Midbrain (tissue), 1 donor: ENCODE measurements at places on chromosomes 5 and 9.

DNA sequence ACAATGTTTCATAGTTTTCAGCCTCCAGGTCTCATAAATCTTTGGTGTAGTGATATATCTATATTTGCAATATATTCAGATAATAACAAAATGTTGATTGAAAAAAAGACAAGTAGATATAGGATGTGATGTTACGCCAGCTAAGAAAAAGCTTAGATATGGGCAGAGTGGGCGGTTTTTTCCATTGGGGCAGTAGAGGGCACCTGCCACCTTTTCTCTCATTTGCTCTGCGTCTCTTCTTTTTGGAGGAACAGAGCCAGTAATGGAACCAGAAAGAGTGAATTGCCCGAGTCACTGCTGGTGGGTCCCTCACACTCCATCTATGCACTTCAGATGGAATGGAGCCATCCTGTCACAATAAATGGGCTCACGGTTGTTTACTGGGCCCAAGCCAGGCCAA is 62.1 kb upstream of the FANCC start:
- DNase-seq = no peak

DNA sequence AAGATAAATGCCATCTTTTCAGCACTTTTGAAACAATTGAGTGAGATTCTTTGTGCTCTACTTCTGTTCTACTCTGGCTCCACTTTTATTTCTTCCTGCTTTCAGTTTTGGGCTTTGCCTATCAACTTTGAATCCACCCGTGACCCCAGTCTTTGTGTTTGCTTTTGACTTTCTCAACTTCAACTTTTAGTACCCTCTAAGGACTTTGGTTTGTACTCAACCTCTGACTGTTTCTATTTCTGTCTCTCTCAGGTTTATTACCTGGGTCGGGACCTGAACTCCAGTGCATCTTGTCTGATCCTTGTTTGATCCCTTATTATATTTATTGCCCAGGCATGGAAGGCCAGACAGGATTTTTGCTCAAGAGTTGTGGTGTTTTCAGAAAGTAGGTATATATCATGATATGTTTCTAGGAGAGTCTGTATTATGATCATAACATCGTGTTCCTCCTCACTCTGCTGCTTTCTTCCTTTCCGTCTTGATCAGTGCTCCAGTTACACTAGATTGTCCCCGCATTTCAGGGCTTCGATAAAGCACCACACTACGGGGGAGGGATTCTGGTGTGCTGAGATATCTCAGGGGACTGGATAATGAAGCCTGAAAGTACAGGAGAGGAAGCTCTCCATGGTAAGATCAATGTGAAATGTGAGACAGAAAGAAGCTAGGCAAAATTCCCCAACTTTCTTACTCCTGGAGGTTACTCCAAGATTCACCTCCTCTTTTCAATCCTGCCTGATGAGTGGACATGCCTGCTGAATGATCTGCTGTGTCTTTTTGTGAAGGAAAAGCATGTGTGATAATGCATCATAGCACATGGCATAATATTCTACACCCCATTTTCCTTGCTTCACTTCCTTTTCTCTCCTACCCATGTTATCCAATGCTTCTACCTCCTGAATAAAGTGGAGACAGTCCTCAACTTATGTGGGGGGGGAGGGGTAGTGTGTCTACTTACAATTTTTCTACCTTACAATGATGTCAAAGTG is 155.5 kb upstream of the GRIN3A start:
- DNase-seq = no peak

GRCh38 chr9:121667214-121667613 is 15.8 kb downstream of the DAB2IP start:
- no peak for DNase-seq

DNA sequence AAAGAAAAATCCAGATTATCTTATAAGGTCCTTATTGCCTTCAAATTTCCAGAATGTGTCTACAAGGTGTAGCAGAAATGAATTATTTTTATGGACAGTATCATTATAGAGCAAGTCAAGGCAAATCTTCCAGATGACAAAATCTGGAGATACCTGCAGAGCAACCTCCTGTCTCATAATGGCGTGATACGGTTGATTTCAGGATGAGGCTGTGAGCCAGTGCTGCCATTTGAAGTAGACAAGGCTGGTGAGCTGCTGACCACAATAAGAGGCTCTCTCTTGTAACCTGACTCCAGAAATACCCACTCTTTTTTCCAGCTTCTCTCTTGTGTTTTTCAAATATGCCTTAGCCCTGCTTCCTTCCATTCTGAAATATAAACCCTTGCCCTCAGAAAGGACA is 108.2 kb downstream of the HTR1A start:
- no peak for DNase-seq

DNA sequence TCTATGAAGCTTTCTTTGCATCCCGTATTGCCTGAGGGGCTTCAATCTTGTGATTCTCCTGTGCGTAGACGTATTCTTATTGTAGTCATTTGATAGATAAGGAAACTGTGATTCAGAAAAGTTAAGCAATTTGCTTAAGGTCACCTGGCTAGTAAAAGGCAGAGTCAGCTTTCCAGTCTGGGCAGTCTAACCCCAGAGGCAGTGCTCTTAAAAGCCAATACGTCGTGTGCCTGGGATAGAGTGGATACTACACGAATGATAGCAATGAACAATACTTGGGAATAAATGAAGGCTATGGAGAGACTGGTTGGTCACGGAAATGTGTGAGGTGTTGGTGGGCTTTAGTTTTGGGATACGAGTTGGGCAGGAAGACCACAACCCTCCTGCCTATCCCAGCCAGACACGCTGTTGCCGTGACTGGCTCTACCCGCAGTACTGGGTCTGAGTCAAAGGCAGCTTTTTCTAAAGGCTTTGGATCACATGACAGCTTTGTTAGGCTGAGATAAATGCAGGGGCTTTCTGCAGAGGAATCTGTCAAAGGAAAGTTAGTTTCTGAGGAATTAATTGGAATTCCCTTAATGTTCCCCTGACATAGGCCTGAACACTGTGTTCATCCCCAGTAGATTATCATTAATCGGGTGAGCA is 302.6 kb downstream of the KIF4B start:
- DNase-seq = no peak

GRCh38 chr5:139051392-139051791 is 146.8 kb downstream of the SIL1 start:
- DNase-seq = no peak

GRCh38 chr5:127006744-127007143 is 23.6 kb downstream of the MARCHF3 start:
- no peak for DNase-seq

DNA sequence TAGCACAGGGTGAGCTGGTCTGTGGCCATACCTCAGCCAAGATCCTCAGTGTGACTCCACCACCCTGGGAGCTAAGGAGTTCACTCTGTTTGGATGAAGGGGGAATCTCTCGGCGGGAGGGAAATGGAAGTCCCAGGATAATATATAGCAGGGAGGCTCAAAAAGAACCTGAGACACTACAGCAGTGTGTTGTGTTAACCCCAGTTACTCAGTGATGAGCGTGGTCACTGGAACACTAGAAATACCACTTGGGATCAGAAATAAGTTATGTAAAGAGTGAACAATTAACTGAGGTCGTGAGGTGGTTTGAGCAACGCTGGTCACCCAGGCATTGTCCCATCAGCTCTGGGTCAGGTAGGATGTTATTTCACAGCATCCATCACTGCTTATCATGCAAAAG is 59.3 kb upstream of the ADAMTS16 start:
- DNase-seq = no peak

DNA sequence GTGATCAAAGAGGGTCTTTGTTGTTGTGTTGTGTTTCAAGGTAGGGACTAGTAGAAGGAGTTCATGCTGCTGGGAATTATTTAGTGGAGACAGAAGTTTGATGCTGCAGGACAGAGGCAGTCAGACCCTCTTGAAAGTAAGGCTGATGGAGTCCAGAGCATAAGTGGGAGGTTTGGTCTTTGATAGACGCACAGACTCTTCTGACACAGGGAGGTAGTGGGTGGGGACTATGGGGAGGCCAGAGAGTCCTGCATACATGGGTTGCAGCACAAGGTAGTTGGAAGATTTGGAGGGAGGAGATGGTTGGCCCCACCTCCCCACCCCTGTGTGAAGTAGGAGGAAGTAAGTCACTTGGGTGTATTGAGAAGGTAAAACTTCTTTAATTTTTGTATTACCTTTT is 2.4 kb upstream of the CCDC112 start:
- no peak for DNase-seq

- DNase-seq = no peak
Measured at GRCh38 chr5:103512500-103512899, 50.1 kb downstream of the NUDT12 start.

DNA sequence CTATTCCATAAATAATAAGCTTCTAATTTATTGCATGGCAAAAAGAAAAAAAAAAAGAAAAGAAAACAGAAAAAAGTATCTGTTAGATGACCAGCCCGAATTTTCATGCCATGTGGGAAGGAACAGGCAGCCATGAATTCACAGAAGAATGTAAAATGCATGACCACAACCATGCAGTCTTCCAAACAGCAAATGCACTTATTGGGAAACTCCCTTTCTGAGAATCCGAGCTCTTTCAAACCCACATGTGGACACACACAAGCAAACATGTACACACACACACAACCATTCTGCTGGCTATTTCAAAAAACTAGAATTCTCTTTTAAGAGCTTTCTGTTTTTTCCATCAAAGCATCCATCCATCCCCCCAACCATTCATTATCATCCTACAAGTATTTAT is 236.1 kb downstream of the DNAH5 start:
- DNase-seq = no peak

DNA sequence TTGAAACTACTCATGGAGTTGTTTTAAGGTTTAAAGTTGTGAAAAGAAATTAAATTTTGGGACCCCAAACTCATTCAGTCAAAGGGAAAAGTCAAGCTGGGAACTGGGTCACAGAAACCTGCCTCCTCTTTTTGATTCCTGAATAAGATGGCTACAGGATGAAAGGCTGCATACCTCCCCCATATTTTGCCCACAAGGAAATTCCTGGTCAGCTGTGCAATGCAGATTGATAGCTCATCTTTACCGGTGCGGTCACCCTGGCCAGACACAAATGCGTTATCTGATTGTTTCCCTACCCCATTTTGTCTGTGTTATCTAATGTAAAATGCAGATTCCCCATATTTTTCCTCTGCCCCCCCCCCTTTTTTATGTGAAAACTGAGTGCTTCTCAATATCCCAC is 1.3 kb downstream of the HAVCR2 start:
- no peak for DNase-seq

DNA sequence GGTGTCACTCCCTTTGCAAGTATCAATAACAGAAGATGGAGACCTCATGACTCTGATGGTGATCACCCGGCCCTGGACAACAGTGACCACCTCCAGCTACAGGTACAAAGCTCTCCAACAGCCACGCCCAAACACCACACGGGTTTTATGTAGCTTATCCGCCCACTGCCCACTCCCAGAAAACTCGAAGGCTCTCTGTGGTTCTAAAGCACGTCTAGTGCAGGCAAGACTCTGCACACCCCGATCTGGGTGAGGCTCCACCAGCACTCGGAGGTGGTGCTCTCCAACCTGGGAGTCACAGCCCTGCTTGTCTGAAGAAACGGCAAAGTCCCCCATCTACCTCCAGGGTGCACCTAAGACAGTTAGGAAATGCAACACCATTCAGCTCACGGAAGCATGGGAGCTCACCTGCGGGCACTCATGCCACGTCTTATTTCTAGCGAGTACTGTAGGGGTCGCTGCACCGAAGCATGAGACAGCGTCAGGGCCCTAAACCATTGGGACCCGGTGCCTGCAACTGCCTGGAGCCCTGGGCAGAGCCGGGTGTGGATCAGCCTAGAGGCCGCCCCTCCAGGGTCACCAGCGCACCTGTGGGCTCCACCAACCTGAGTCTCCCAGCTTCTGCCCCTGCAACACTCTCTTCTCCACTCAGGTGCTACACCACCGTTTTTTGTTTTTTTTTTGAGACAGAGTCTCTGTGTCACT is 58.1 kb upstream of the ZNF354A start:
- DNase-seq = no peak

DNA sequence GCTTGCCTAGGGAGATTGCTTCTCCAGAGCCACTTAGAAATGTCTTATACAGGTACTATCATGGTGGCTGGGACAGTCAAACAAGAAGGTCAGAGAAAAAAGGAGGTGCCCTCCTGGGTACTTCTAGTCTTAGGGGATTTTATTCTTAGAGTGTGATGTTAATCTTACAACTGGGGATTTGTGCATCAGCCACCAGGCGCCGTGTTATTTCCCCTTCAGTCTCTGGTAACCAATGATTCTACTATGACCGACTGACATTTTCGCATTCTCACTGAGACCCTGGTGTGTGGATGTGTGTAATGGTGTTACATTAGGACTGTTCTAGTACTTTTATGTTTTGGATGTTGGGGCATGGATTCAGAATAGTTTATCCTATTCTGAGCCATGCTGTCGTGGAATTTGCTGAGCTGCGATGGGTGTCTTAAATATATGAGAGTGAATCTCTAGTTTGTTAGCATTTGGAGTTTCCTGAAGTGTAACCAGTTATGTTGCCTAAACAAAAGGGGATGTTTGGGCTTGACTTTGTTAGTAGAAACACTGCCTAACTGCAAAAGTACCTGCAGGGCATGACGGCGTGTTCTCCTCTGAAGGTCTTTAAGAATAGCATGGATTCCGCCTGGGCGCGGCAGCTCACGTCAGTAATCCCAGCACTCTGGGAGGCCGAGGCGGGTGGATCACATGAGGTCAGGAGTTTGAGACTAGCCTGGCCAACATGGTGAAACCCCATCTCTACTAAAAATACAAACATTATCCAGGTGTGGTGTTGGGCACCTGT is 175.2 kb upstream of the DAP start:
- no peak for DNase-seq

DNA sequence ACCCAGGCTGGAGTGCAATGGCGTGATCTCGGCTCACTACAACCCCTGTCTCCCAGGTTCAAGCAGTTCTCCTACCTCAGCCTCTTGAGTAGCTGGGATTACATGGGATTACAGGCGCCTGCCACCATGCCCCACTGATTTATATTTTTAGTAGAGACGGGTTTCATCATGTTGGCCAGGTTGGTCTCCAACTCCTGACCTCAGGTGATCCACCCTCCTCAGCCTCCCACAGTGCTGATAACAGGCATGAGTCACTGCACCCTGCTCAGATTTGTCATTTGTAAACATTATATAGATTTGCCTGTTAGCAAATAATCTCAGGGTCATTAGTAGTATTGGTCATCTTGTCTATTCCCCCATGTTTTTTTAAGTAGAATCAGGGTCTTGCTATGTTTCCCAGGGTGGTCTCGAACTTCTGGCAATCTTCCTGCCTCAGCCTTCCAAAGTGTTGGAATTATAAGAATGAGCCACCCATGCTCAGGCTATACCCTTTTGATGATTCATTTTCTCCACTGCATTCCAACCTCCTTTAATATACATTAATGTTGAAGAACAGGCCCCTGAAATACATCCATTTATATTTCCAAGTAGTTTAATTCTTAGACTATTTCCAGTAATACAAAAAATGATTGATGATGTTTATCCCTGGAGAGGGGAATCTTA is 17.3 kb downstream of the CENPH start:
- no peak for DNase-seq
